Heart left ventricle (tissue), 16 donors: ENCODE measurements at places on chromosomes 12 and 14. TPM values are rescaled to one million over a fixed set of nuclear protein-coding genes. Genes with fewer than 3 reads are reported as not detected.

Gene RIPK3
- polyA plus RNA-seq: 4.4 TPM

GRCh38 chr14:94110552-94111181 is at the start of gene IFI27:
IFI27 (plus strand) TSS chr14:94110736.
- peak; percentile 81 for DNase-seq

Gene NPFF
- not detected for polyA plus RNA-seq

GRCh38 chr12:124216966-124217365 is 77.9 kb upstream of the RFLNA start:
- DNase-seq: no peak

DNA sequence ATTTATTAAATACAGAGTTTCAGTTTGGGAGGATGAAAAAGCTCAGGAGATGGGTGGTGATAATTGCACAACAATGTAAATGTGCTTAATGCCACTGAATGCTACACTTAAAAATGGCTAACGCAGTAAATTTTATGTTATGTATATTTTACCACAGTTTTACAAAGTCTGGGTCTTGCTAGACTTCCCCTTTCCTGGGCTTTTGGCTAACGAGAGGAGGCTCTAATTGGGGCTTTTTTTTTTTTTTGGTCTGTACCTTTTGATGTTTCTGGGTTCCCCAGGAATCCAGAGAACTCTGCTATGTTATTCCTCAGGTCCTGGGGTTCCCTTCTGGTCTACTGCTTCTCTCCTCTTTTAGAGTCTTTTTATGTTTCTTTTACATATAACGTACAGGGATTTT is 355.5 kb downstream of the CACNA1C start:
- no peak for DNase-seq

GRCh38 chr12:38907201-38907923 is 2.0 kb upstream of the CPNE8 start:
- no peak for DNase-seq

DNA sequence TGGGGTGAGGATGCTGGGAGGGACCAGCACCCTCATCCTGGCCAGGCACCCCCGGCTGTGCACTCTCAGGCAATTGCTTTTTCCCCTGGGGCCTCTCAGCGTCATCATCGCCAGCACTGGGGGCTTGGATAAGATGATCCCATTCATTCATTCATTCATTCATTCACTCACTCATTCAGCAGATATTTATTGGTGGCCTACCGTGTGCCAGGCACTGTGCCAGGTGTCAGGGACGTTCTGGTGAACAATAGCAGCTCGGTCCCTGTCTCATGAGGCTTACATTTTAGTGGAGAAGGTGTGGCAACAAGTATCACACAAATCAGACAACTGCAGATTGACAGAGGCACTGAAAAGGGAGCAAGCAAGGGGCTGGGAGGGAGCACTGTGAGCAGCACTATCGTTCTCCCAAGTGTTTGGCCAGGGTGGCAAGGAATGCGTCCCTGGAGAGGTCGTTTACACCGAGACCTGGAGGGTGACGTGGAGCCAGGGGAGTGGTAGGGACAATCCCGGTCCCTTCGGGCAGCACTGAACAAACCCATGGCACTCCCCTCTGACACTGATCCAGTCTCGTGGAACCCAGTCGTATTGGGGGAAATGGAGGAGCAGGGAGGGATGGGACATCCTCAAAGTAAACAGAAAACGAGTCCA is 124.1 kb downstream of the PAPOLA start:
- no peak for DNase-seq

- DNase-seq: peak; percentile 62
These were observed 15.3 kb upstream of the ANO6 start for GRCh38 chr12:45200491-45201043.

DNA sequence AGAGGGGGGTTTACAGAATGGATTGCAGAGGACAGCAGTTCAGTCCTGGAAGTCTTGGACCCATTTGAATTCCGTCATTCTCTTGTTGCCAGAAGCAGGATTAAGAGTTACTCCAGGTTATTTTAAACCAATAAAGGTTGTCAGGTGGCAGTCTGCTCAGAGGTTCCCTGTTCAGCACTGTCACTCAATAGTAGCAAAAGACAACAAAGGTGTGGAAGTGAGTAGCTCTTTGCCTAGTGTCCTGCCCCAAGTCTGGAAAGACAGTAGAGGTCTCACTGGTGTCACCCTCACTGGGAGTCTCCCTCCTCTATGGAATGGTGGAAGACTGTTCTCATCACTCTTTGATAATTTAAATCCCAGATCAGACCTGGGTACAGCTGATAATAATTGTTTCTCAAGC is 73.4 kb upstream of the PLEKHG3 start:
- DNase-seq: no peak

DNA sequence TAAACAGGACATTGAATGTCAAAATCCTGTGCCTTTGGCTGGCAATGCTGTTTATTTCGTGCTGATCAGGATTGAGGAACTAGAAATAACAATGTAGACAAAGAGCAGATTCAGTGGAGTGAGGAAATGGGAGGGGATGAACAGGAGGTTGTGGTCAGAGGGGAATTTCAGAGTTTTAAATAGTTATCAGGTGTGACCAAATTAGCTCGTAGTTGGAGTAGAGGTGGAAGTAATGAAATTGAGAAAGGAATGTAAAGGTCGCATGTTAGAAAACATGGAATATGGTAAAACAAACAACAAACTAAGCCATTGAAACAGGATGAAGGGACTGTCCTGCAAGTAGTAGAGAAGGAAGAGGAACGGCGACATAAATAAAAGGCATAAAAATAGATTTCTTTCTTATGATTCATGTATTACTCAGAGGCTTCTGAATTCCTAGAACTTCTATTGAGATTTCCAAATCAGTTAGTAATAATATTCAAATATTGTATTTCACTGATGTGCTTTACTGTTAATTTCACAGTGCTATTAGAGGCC is 9.5 kb upstream of the SAV1 start:
- no peak for DNase-seq

Gene NGB
- polyA plus RNA-seq: not detected

- no peak for DNase-seq
These were observed 29.7 kb downstream of the RAD9B start for GRCh38 chr12:110531741-110532333.

DNA sequence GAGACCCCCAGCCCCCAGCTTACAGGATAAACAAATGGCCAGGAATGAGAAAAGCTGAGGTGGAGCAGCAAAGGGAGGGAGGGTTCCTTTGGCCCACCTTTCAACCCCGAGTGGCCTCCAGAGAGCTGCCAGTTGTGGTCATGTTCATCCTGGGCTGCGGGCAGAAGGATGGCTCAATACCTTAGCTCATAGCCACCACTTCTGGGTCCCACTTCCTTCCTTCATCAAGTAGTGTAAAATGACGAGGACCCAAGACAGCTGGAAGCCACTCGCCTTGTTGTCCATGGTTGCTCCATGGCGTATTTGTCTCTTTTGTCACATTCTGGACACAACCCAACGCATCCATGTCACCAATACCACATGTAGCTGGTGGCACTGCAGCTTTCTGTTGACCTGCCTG is 24.2 kb downstream of the CRACR2A start:
- no peak for DNase-seq

GRCh38 chr12:66587912-66588311 is 91.0 kb downstream of the GRIP1 start:
- DNase-seq: no peak

DNA sequence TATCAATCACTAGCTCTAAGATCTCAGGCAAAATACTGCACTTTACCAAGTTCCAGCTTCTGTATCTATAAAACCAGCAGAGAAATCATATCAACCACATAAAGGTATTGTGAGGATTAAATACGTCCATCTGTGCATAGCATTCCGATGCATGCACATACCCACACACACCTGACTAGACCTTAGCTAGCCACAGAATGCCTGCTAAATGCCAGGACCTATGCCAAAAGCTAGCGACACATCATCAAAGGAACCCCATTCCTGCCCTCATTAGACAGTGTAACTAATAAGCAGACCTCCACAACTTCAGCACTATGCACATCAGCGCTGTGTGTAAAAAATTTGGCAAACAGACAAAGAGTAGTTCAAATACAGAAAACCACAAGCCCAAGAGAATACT is 185.2 kb downstream of the SLC2A13 start:
- DNase-seq: no peak

DNA sequence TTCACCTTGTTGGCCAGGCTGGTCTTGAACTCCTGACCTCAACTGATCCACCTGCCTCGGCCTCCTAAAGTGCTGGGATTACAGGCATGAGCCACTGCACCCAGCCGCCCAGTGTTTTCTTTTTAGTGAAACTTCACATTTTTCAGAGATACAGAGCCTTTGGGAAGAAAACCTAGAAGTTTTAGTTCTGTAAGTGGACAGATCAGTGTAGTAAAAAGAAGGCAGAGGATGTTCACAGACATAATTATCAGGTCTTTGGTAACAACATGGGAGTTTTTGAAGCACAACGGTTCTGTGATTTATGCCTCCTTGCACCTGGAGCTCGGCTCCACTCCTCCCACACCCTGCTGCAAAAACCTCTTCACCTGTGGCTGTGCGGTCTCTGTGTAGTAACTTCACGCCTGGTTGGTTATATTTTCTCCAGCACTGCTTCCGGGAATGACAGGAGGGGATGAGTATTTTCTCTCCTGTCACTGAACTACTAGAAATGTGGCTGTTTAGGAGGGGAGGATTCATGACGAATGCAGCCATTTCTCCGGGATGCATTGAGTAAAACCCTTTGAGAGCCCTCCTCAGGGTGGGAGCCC is 67.0 kb downstream of the ARF6 start:
- DNase-seq: no peak

Gene SPRYD4
- polyA plus RNA-seq: 2.1 TPM

DNA sequence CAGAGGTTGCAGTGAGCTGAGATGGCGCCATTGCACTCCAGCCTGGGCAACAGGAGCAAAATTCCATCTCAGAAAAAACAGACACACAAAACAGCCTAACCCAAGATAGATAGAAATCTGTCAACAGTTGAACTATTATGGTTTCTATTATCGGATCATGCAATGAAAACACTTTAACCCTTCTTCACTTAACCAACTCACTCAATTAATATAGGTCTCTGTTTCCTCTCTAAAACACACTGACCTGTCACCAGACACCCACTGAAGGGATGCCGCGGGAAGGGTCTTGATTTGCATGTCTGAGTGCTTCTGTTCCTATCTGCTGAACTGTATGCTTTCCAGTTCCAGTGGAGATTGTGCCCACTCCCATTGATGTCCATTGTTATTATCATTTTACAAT is 38.0 kb upstream of the NUDT4 start:
- no peak for DNase-seq

GRCh38 chr12:94504386-94504785 is 44.7 kb upstream of the CEP83 start:
- no peak for DNase-seq

DNA sequence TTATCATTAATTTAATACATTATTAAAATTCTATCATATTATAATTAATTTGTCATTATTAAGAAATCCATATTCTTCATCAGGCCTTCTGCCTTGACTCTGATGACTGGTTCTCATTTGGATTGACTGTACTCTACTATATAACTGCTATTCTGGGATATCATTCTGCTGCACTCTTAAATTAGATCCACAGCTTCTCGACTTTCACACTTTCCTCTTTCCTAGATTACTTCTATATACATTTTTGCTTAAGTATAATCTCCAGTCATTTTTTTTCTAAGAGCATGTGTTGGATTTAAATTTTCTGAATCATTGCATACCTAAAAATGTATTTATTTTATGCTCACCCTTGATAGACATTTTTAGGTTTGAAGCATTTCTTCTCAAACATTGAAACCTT is 12.4 kb downstream of the GRIP1 start:
- DNase-seq: no peak

Gene ACOT4
- 0.27 TPM for polyA plus RNA-seq

Gene ENDOU
- 0.08 TPM for polyA plus RNA-seq

GRCh38 chr12:114168061-114168460 is 201.9 kb upstream of the RBM19 start:
- DNase-seq: no peak

Gene KRR1
- polyA plus RNA-seq: 20.9 TPM

Gene RTL1
- polyA plus RNA-seq: not detected

DNA sequence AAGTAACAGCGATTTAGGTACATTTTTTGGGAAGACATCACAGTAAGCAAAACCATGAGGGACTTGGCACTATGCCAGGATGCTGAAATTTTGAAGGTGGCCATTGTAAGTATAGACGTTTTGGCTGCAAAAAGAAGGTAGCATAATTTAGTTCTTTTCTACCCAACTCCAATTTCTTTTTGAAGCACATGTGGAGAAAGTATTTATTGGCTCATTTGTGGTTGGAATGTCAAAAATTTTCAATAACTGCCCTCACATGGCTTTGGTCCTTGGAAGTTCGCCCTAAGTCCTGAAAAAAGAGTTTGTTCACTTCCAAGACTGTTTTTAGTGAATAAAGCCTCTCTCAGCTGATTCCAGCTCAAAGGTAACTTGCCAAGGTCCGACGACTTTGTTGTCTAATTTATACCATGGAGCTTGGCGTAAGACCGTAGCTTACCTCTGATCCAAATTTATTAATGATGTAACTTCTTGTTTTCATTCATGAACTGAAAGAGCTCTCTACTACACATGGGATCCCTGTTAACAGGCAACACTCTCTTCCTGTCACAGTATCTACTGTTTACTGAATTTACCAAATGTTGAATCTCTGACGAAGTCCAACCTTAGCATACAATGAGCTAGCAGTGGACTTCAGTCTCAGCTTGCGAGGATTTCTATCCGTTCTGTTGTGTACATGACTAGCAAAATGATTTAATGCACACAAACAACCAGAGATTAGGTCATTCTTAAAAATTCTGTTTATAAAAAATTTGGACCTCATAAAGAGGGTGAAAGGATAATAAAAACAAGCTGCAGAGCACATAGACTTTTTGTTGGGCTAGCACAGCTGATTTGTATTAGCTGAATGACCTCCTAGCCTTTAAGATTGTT is 49.0 kb downstream of the MSRB3 start:
- no peak for DNase-seq

DNA sequence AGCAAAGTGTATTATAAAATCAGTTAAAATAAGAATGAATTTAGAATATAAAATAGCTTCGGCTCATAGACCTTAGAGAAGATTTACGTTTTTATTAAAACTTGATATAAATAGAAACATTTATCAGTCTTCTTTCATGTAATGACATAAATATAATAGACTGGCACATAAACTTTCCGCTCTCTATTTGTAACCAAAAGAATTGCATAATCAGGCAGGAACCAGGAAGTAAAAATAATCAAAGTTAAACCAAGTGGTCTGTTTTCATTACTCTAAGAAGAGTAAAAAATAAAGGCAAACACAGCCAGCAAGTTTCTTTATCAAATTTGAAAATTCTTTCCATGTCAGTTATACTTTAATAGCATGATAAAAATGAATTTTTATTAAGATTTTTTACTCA is 46.3 kb upstream of the ATP2A2 start:
- DNase-seq: no peak

DNA sequence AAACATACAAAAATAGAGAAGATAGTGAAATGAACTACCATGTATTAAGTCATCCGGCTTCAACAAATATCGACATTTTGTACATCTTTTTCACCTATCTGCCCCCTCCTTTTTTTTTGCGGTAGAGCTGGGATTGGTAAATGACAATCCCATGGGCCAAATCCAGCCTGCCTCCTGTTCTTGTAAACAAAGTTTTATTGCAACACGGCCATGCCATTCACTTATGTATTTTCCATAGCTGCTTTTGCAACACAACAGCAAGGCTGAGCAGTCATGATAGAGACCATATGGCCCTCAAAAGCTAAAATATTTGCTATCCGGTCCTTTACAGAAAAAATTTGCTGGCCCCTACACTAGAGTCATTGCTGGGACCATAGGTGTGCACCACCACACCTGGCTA is 58.1 kb upstream of the PLEKHG3 start:
- DNase-seq: no peak

Gene ITGA7
- 573 TPM for polyA plus RNA-seq

Gene BRMS1L
- polyA plus RNA-seq: 11.1 TPM

GRCh38 chr12:130622803-130623202 is 93.3 kb downstream of the RIMBP2 start:
- DNase-seq: no peak
